Activated naive CD8-positive, alpha-beta T cell treated with anti-CD3 and anti-CD28 coated beads, Interleukin-2, amount 50 U/mL, for 16 hours (primary cell): ENCODE measurements at places on chromosomes 6 and 20.

DNA sequence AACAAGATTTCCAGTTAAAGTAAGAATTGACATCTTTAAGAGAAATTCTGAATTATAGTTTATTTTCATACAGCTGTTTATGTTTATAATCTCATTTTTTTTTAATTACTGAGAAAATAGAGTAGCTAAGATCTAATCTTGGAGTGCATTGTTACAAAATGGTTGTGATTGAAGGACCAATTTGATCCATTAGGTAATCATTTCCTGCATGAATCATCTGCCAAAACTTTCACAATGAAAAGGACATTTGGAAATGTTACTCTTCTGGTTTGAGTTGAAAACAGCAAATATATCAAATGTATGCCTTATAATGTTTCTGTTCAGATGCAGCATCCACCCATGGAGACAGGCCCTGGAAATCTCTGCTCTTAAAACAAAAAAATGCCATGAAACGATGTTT is 19.0 kb downstream of the TUBB2A start:
- DNase-seq = no peak

DNA sequence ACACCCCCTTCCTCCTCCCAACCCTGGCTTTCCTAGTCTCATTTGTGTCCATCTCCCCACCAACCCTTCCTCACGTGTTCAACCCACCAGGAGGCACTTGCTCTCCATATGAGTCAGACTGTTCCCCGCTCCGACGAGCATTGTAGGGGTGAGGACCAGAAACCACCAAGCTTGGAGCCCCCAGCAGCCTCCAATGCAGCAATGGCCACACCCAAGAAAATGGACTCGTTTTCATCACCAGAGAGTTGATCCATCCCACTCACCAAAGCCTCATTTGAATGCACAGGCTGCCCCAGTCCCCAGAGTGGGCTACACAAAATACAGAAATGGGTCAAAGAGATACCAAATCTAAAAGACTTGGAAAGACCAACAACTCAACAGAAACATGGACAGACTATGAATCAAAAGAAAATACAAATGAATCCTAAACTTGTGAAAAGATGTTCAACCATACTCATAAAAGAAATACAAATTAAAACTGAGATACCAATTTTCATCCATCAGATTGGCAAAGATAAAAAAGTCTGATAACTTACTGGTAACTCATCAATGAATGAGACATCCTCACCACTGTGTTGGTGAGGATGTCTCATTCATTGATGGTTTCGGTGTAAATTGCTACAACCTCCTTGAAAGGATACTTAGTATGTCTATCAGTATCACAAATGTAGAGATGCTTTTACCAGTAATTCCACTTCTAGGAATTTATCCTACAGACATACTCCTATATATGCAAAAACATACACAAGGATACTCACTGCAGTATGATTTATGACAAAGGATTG is 68.1 kb downstream of the TRERF1 start:
- no peak for DNase-seq

DNA sequence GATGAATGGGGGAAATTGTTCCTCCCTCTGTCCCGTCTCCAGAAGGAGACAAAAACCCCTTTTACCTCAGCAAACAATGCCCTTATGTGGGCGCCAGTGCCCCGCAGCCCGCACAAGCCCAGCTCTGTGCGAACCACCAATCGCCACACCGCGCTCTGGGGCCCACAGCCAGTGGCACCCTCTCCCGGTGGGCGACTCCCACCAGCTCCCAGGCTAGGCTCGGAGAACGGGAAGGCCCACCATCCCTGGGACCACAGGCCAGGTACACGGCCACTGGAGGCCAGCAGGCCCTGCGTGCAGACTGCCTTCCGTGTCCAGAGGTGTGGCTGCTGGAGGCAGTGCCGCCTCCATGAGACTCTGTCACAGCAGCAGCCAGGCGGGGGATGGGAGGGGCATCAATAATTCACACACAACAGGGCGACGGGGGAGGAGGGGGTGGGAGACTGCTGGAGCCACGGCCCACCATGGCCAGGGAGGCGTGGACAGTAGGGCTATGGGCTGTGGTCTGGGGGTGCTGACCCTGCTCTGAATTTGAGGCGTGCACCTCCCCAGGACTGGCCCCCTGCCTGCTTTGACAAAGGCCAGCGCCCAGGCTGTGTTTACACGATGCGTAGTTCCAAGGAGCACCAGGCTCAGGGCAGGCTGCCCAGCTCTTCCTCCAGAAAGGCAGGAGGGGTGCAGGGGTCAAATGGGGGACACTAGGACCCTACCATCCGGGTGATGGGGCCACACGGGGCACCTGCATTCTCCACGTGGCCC is 105.7 kb downstream of the ASXL1 start:
- DNase-seq = no peak

GRCh38 chr6:64383277-64383676 is 747.7 kb downstream of the PHF3 start:
- no peak for DNase-seq

DNA sequence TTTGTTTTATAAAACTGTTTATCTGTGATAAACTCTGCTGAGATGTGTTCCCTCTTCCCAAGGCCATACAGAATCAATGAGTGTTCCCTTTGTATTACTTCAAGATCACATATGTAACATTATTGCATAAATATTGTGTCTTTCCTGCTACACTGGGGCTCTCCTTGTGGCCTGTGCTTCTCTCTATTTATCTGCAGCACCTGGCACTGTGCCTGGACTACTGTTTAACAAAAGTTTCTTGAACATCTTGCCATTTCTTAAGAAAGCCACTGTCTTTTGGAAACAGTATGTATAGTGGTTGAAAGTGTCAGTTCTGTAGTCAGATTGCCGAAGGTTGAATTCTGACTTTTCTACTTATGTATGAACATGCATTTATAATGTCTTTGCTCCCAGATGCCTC is 169.0 kb upstream of the SCGN start:
- DNase-seq = no peak

DNA sequence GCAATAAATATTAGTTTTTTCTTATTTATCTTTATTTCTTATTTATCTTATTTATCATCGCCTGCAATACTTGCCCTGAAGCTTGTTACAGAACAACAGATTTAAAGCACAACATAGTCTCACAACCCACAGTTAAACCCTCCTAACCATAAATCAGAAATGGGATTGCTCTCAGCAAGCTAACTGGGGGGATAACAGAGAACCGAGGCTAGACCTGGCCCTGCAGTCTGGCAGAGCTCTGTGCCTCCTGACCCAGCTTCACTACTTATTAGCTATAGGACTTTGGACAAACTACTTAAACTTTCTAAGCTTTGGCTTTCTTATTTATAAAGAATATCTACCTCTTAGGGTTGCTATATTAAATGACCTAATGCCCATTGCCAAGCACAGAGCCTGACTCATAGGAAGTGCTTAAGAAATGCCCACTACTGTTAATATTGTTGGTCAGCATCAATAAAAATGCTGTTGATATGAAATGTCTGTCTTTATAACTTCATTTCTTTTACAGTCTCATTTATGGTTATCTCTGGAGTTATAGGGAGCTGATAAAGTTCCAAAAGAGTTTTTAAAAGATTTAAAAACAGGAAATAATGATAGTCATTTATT is 87.9 kb upstream of the BEND6 start:
- no peak for DNase-seq

GRCh38 chr6:149766156-149766769 is 16.7 kb downstream of the PCMT1 start:
- DNase-seq = no peak

- DNase-seq = no peak
Observed at GRCh38 chr6:47302043-47302442, 7.7 kb downstream of the TNFRSF21 start.

GRCh38 chr6:144749263-144749662 is 464.1 kb downstream of the UTRN start:
- DNase-seq = no peak

- DNase-seq = no peak
Observed at GRCh38 chr6:116884530-116884929, 7.5 kb downstream of the RFX6 start.

GRCh38 chr20:47272893-47273590 is 83.5 kb downstream of the ZMYND8 start:
- DNase-seq = peak; percentile 25

- DNase-seq = no peak
Observed at GRCh38 chr6:1960486-1961142, 284.8 kb downstream of the GMDS start.

DNA sequence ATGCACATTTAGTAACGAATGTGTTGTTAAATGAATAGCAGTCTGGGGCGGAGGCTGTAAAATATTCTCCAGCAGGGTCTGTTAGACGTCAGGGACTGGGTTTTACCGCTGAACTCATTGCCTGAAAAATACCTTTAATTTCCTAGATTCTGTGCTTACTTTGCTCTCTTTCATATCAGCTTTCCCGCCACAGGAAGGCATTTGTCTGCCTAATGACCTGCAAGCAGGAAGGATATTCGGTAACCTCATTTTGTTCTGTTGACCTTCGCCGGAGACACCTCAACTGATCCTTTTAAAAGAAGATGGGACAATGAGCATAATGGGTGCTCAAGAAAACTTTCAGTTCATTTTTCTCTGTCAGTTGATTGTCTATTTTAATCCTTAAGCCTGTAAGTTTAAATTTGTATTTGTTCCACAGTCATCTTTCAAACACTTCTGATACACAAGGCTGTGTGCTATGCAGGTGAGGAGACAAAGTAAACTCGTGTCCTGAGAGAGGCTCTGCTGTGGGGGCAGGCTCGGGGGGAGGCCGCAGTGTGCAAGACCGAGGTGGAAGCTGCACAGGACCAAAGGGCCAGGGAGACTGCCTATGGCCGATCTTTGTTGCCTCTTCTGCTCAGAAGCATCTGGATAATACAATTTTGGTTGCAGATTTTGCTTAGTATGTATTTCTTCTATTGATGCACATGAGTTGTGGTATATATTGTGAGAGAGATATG is 27.4 kb upstream of the SIM1 start:
- no peak for DNase-seq
